Memory B cell (primary cell): ENCODE measurements at places on chromosomes 11 and 22.

GRCh38 chr11:133118563-133119268 lies 413.6 kb downstream of the OPCML start:
- no peak for DNase-seq

GRCh38 chr11:782264-783174 lies 5.2 kb upstream of the GATD1 start:
- no peak for DNase-seq

- no peak for DNase-seq
Observed at GRCh38 chr11:78351193-78351592, 66.4 kb downstream of the GAB2 start.

GRCh38 chr11:15707971-15708370 lies 593.2 kb downstream of the INSC start:
- no peak for DNase-seq

GRCh38 chr11:97948793-97949192 lies 1072.0 kb upstream of the CNTN5 start:
- DNase-seq, result no peak

GRCh38 chr11:44342616-44343015 lies 32.7 kb upstream of the ALX4 start:
- DNase-seq, result no peak

DNA sequence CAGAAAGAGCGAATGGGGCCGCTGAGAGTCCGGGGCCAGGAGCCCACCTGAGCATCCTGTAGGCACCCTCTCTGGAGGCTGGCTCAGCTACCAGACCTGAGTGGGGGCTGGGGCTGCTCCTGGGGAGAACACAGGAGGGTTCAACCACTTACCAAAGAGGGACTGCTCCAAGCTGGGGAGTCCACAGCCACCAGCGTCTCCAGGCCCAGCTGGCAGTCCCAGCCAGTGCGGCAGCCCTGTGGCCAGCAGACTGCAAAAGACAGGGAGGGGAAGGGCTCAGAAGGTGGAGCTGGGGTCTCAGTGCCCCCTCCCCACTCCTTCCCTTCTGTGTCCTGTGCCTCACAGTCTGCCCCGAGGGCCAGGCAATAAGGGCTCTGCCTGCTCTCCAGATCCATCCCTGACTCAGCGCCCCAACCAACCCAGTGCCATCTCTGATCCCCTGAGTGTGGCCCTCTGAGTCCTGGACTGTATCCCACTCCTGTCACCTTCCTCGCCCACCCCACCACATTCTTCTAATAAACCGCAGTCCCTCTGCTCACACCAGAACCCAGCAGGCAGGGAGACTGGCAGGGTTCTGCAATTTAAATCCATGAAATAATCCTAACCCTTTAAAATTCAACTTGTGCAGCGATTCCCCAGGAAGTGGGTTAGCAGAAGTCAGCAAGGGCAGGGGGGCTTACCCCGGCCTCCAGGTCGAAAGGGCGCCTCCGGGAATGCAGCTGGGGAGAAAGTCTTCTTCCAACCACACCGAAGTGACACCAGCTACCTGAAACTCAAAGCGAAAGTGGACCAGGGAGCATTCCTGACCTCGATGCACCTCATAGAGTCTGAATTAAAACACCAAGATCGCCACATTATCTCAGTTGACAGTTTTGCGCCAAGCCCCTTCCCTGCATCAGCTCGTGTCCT lies 13.3 kb downstream of the CHST1 start:
- no peak for DNase-seq

DNA sequence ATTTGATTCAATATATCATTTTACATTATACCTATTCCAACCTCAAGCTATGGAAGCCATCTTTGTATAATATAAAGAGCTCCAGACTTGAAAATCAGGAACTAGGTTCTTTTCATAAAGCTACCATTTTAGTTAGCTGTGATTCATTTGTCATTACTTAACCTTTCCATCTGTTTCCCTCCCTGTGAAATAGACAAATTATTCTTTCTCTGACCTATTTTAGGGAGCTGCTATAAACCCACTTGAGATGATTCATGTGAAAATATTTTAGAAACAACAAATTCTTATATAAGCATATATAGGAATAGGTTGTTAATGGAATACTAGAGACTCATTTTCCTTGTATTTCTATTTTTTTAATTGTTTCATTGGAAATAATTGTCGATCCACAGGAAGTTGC lies 1012.1 kb downstream of the OPCML start:
- DNase-seq, result no peak

DNA sequence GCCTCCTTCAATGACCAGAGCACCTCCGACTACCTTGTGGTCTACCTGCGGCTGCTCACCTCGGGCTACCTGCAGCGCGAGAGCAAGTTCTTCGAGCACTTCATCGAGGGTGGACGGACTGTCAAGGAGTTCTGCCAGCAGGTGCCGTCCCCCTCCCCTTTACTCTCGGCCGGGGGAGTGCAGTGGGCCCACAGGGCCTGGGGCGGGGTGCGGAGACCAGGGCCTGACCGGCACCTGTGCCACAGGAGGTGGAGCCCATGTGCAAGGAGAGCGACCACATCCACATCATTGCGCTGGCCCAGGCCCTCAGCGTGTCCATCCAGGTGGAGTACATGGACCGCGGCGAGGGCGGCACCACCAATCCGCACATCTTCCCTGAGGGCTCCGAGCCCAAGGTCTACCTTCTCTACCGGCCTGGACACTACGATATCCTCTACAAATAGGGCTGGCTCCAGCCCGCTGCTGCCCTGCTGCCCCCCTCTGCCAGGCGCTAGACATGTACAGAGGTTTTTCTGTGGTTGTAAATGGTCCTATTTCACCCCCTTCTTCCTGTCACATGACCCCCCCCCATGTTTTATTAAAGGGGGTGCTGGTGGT lies 11.0 kb downstream of the OTUB1 start:
- DNase-seq, result no peak

GRCh38 chr11:69584160-69584559 lies 56.8 kb upstream of the CCND1 start:
- no peak for DNase-seq

DNA sequence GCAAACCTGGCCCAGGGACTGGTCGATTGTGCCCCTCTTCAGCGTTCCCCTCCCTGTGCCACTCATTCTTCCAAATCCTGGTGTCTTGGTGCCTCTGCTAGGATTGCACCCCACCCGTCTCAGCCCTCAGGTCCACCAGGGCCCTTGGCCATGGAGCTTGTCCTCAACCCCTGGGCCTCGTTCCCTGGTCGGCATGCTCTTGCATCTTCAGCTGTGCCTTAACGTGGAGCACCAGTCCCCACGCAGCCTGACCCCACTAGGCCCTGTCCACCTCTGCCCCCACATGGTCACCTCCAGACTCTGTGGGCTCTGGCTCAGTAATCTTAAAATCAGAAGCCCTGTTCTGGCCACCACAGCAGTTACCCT lies 61.1 kb downstream of the OSBP2 start:
- no peak for DNase-seq

DNA sequence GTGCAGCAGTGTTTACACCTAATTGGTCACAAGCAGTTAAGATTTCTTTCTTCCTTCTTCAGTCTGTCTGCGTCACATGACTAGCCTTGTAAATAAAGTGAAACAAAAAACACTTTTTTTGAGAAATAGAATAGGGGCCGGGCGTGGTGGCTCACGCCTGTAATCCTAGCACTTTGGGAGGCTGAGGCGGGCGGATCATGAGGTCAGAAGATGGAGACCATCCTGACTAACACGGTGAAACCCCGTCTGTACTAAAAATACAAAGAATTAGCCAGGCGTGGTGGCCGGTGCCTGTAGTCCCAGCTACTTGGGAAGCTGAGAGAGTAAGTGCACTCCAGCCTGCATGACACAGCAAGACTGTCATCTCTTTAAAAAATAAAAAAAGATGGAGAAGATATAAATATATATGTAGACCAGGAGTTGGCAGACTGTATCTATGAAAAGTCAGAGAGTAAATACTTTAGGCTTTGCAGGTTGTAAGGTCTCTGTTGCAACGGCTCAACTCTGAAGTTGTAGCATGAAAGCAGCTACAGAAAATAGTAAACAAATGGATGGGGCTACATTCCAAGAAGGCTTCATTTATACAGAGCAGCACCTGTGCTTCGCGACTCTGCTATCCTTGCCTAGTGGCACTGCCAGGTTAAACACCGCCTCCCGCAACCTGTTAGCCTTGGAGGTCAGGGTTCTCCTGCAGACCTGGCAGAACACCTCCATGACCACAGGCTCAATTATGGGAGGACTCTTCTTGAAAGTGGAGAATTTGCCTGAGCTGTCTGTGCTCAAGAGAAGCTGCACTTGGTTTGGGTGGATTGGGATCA lies 55.9 kb downstream of the PPP6R2 start:
- DNase-seq, result no peak

DNA sequence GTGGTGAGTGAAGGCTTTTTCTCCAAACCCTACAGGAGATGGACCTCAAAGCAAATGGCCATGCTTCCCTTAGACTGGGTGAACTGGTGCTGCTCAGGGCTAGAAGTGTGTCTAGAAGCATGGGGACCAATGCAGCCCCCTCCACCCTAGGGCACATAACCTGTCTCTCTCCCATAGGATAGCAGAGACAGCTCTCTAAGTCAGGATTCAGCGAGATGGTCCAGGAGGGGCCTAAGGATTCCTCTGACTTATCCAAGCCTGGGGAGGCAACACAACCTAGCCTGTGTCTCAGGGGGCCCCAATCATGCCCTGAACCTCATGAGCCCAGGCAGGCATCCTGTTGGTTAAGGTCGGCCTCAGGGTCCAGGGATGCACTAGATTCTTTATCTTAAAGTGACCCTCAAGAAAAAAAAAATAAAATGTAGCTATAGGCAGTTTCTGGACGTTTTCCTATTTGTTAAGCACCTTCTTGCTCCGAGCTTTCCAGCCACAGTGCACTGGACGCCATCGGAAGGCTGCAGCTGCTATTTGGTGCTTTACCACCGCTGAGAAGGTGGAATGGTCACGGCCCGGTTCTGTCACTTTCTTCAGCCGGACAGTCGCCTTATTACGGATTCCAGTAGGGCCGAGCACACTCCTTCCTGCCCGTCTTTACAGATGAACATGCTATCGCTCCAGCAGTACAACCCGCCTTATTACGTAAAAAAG lies 5.0 kb upstream of the CCND1 start:
- DNase-seq, result no peak

DNA sequence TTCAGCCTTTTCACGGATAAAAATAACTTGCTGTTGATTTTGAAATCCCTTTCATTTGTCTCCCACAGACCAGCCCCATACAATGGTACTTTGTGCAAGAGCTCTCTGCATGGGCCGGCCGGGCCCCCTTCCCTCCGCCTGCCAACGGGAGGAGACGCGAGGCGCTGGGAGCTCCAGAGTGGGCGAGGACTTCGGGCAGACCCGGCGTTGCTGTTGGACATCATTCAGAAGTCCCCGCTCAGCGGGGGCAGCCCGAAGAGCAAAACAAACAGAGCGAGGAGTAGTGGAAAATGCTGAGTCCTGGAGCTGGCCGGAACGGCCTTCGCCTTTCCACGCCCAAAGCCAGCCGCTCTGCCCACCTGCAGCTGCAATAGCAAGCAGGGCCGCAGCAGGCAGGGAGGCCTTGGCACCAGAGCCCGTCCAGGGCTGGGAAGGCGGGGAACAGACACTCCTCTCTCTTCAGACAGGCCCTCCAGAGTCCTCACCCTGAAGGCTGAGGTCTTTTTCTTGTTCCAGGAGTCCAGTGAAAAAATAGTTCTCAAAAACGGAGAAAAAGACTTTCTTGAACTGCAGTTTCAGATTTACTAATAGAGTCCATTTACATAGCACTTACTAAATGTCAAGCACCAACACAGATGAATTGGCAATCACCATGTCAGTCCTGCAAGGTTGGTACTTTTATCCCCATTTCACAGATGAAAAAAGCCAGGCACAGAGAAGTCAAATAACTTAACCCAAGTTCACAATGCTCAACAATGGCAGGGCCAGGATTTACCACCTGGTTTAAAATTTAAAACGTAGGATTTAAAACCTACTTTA lies 135.5 kb downstream of the ETS1 start:
- DNase-seq, result no peak

DNA sequence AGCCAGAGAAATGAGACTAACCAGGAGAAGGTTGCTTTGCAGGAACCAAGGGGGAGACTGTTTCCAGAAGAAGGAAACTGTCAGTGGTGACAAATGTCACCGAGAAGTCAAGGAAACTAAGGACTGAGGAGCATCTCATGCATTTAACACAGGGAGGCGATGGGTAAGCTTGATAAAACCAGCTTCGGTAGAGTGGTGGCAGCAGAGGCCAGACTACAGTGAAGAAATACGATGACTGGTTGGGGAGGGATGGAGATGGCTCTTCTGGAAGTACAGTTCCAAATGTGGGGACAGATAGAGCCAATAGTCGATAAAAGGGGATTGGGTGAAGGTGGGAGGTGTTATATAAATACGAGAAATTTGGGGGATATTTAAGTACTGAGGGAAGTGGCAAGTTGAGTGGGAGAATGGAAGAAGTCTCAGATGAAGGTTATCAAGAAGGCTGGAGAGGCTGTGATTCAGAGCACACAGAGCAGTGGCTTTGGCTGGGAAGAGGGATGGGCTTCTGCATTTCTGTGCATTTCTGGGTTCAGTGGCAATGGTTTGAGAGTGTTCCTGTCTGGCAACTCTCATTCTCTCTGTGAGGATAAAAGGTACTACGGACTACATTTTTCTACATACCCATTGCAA lies 29.2 kb downstream of the SC5D start:
- no peak for DNase-seq

DNA sequence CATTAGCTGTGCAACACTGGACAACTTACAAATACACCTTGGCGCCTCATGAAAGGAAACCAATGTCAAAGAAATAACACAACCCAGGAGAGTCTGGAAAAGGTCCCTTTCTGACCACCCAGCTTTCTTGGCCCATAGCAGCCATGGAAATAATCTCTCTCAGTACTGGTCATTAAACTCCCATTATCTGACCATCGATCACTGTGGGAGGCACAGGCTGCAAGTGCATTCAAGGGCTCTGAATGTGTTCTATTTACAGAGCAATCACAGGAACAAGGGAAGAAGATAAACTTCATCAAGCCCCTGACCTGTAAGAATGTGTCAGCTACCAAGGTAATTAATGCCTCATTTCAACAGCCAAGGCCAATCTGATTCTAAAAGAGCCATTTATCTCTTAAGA lies 40.1 kb downstream of the CTSC start:
- no peak for DNase-seq

DNA sequence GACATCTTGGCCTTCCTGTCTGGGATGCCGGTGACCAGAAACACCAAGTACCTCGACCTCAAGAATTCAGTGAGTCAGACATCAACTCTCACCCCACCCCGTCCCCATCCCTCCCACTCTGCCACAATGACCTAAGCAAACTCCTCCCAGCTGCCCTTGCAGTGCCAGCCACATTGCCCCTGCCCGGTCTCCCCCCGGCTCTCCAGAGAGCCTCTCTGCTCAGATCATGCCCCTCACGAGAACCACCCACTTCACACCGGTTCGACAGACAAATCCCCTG lies 23.6 kb upstream of the MYRF start:
- no peak for DNase-seq

GRCh38 chr22:45817745-45818423 lies 146.2 kb downstream of the ATXN10 start:
- DNase-seq, result no peak

GRCh38 chr11:110939471-110939870 lies 227.2 kb upstream of the ARHGAP20 start:
- no peak for DNase-seq

DNA sequence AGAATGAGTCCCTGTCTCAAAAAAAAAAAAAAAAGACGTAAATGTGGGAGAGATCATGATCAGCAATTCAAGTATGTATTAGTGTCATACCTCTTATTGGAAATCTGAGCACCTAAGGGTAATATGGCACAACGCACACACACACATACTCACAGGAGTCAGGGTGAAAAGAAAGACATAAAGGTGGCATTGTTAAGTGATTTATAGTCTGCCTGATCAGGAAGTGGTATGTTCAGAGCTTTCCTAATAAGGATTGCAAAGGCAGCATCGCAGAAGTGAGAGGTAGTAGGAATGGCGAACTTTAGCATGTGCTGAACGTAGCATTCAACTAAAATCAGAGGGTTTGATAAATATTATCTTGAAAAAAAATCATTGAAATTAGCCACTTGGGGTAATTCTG lies 854.3 kb downstream of the METTL15 start:
- no peak for DNase-seq
